ENCODE measurements at places on chromosomes 7 and 10.
A peak's percentile ranks its signal among the peaks of the same experiment; 100 is the strongest.

DNA sequence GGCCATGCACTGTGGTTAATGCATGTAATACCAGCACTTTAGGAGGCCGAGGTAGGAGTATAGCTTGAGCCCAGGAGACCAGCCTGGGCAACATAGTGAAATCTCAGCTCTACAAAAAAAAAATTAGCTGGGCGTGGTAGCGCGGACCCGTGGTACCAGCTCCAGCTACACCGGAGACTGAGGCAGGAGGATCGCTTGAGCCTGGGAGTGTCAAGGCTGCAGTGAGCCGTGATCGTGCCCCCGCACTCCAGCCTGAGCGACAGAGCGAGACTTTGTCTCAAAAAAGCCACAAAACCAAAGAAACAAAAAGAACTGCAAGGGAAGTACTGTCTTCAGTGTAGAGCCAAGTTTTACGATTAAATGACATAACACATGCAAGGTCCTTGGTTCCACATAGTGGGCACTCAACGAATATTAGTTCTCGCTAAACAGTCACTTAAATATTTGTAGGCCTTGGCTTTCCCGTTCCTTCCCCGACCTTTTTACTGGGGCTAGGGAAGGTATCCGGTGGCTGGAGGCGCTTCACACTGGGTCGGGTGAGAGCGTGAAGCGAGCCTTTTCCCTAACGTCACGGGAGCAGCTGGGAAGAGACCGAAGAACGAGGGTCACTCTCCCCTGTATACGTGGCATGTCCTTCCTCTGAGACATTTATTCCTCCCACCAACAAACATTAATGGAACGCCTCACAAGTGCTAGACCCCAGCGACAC, 993 bp upstream of the SND1 start:
- ATAC-seq = peak; percentile 12

DNA sequence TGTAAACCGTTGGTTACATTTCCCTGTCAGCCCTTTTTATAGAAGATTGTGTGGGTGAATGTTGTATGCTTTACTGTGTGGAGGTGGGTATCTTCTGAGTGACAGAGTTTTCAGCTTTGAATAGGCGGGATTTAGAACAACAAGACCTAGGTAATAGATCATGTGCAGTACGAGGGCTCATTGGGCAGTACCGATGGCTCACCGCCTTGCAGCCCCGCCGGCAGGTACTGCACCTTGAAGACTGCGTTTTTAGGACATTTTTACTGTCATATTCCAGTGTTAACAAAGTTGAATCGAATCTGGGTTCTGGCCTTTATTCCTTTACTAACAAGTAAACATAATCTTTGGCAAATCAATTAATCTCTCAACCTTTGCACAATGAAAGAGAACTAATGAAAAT, 55.9 kb upstream of the NCF1 start:
- no peak for ATAC-seq

GRCh38 chr7:112897839-112898431, 107.7 kb upstream of the TMEM168 start:
- ATAC-seq = no peak

DNA sequence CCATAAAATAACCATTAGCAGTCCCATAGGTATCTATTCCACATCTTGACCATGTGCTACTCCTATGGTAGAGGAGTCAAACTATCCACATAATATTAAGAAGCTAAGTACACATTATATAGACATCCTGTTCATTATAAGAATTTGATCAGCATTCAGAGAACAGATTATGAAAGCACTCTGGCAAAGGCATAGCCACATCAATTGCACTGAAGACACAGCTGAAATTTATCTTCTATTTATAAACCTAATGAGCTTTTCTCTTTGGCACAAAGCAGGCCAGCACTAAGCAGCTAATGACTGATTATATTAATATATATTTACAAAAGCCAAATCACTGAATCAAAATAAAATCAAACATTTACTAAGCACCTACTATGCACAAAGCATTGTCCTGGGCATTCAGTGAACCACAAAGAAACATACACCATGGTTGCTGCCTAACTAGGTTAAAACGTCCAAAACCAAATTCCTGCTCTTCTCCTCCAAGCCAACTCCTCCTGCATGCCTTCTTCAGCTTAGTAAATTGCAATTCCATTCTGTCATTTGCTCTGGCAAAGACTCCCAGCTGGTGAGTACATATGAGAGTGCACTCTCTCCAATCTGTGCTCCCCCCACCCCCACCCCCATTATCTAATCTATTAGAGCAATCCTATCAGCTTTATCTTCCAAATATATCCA, 122.6 kb upstream of the ASAH2 start:
- no peak for ATAC-seq

DNA sequence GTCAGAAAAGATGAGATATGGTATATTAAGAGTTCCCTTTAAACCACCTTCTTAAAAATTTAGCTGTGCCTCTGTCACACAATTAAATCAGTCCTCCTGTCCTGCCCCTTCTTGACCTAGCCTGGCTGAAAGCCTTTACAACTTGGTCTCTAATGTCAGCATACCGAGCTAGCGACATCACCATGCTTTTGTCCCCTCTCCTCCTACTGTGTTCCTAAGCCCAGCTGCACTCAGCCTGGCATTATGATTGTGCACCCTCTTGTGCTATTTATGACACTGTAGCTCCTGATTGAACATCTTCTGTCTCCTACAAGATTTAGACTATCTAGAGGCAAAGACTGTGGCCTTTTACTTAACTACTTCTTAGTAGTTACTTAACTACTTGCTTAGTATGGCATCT, 29.2 kb downstream of the TDRD1 start:
- ATAC-seq = peak; percentile 83

DNA sequence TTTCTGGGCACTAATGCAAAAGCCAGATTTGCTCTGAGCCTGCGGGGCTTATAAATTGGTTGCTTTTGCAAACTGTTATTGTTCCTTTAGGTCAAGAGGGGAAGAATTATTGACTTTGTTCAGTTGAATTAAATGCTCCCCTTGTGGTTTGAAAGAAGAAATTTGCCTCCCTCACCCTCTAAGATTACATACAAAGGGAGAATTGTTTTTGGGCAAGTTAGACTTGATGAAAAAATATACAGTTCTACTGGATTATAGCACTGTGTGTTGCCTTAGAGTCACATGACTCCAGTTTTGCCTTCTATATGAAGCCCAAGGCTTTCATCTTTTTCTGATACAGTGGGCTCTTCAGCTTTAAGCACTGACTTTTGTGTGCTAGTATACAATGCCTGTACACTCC, 1265.8 kb upstream of the LRRTM3 start:
- no peak for ATAC-seq

DNA sequence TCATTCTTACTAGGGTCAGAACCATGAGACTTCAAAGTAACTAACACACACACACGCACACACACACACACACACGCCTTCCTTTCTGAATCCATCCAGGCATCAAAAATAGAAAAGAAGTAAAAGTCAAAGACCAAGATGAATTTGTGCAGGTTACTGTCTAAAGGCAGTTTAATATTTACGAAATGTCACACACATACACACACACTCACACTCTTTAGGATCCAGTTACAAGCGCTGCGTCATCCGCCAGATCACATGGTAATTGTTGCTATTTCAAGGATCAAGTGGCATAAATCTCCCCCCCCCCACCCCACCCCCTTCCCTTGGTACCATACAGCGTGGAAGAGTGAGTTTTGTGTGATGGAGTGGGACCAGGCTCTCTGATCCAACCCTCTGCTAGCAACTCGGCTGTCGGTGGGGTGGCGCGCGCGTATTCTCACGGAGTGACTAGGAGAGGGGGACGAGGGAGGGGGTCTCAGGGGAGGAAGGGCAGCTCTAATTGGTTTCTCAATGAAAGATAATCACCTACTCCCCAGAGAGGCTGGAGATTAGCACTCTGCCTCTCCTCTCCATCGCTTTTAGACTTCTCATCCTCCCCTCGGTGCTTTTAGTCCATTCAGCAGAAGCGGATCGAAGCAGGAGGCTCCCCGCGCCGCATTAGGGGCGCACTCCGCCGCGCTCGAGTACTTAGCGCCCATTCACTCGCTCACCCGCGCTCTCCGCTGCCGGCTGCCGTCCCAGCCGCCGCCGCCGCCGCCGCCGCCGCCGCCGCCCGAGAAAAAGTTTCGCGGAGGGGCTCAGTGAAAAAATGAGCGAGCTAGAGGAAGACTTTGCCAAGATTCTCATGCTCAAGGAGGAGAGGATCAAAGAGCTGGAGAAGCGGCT, 83.5 kb upstream of the PRKG1 start:
- peak; percentile 6 for ATAC-seq

DNA sequence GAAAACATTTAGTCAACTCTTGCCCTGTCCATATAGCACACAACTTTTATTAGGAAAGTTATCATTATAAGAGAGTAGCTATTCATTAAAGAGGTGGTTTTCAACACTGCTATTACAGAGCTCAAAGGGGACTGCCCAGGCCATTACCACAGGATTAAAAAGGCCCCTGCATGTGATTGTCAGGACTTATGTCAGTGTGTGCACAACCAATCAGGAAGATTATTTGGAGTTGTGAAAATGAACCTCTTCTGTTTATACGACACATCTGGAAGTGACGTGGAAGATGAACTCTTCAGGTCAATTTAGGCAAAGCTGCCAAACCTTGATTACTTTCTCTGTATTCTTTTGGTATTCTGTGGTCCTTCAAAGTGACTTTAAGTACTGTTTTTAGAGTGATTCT, 14.7 kb downstream of the CCNY start:
- ATAC-seq = no peak

DNA sequence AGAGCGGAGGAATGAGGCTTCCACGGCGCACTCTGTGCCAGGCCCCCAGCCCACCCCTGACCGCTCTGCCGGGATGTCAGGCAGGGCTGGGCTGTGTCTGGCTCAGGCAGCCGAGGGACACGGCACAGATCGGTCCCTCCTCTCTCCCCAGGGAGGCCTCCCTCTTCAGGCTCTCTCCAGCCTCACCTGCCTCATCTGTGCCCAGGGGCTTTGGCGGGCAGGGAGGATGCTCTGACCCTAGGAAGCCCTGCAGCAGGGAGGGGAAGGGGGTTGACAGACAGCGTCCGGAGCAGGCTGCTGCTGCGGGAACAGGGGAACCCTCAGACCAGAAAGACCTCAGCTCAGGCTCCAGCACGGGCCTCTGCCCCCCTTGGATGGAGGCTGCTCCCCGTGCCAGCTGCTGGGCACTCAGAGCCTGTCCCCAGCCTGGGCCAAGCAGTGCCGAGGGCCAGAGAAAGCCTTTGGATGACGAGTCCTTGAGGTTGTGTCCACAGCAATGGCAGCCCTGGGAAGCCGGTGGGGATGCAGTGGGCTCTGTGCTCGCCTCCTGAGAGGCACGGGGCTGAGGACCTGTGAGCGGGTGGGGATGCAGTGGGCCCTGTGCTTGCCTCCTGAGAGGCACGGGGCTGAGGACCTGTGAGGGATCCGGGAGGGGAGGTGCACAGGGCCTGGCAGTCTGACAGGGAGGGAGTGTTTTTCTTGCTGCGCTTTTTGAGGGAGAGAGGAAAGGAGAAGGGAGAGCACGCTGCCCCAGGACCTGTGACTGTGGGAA, 66.9 kb downstream of the FOXL3 start:
- no peak for ATAC-seq

DNA sequence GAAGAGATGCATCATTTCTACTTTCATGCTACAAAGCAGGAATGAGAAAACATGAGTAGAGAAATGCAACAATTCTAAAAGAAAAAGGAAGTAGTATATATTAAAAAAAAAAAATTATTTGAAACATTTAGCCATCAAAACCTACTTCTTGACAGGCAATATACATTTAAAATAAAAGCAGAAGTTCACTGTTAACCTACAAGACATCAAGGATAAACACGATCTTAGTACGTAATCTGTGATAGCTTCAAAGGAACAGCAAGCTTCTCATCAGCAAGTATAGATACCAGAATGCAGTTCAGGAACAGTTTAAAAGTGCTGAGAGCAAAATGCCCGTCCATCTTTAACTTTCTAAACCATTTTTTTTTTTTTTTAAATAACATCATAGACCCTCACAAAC, 36.9 kb downstream of the MALSU1 start:
- ATAC-seq = no peak

- ATAC-seq = peak; percentile 75
Measured at GRCh38 chr10:133159950-133160825, at the start of gene KNDC1. TSS of gene KNDC1 (plus strand) at chr10:133160219. CDS start at chr10:133160468, 249 bp downstream.
